ENCODE measurements at places on chromosomes 1 and 21.

DNA sequence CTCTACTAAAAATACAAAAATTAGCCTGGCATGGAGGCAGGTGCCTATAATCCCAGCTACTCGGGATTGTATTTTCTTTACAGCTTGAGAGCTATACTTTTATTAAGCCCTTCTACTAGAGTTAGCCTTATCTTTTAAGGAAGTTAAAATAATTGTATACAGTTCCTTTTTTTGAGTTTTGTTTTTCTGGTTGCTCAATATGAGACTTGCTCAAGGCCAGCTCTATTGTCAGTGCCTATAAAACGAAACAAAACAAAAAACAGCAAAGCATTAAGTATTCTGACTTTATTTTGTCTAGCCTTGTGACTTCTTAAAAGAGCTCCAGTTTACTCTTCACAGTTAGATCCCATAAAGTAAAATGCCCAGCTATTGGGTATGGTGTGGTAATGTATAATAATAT lies 17.2 kb downstream of the PKN2 start:
- no peak for DNase-seq

GRCh38 chr1:44740179-44740617 lies 561 bp downstream of the KIF2C start:
- no peak for DNase-seq

- no peak for DNase-seq
These were observed 118.2 kb downstream of the DYRK1A start for GRCh38 chr21:37484535-37485474.

- DNase-seq, result no peak
These were observed 71.2 kb downstream of the SNRPE start for GRCh38 chr1:203932556-203932955.

- DNase-seq, result no peak
These were observed 13.9 kb upstream of the ACTA1 start for GRCh38 chr1:229447809-229448252.

DNA sequence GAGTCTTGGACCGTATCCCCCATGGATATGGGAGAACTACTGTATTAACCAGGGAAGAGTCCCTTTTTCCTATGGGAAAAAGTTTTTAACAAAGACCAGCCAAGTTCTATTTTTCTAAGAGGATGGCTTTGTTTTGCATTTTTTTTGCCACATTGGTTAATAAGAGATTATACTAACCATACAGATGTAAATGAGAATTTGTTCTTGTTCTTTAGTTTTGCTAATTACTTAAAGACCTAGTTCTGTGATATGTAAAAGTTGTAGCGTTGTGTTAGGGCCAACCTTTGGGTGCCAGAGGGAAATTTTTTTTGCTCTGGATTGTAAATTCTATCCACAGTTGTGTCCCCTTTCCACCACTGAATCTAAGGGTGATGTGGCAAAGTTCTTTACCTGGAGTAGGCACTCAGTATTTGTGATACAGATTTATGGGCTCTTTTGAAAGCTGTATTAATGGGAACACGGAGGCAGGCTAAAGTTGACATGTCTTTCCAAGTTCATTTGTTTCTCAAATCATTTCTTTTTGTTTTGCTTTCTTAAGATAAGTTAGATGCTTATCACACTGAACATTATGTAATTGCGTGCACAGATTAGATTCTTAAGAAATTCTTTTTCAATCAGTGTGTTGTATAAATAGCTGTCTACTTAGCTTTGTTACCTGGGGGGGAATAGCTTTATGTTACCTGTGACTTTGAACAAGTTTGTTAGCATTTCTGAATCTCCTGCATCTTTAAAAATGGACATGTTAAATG lies 2.9 kb downstream of the SOAT1 start:
- no peak for DNase-seq

- no peak for DNase-seq
These were observed 242.8 kb downstream of the CRB1 start for GRCh38 chr1:197510691-197511378.

DNA sequence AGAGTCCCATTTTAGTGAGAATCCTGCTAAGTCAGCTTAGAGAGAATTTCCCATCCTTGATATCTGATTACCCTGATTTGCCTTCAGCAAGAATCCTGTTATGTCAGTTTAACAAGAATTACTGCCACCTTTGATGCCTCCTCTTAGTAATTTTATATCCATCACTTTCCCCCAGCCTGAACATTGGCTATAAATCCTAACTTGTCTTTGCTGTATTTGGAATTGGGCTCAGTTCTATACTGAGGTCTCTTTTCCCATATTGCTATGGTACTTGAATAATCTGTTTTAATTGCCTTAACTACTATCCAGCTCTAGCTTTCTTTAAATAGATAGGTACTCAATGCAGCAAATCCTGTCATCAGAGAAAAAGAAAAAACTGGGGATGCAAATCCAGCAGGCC lies 842.0 kb upstream of the ADAMTS5 start:
- no peak for DNase-seq

DNA sequence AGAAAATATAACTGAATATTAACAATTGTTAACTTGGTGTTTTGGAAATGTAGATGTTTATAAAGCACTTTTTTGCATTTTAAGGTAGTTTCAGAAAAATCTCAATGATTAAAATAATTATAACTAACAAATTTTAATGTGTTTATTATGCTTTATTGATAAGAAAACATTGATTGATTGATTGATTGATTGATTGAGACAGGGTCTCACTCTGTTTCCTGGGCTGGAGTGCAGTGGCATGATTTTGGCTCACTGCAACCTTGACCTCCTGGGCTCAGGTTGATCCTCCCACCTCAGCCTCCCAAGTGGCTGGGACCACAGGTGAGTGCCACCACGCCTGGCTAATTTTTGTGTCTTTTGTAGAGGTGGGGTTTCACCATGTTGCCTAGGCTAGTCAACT lies 93.7 kb upstream of the QSOX1 start:
- no peak for DNase-seq
